ENCODE measurements at places on chromosomes 5 and 9.
A peak's percentile ranks its signal among the peaks of the same experiment; 100 is the strongest.

DNA sequence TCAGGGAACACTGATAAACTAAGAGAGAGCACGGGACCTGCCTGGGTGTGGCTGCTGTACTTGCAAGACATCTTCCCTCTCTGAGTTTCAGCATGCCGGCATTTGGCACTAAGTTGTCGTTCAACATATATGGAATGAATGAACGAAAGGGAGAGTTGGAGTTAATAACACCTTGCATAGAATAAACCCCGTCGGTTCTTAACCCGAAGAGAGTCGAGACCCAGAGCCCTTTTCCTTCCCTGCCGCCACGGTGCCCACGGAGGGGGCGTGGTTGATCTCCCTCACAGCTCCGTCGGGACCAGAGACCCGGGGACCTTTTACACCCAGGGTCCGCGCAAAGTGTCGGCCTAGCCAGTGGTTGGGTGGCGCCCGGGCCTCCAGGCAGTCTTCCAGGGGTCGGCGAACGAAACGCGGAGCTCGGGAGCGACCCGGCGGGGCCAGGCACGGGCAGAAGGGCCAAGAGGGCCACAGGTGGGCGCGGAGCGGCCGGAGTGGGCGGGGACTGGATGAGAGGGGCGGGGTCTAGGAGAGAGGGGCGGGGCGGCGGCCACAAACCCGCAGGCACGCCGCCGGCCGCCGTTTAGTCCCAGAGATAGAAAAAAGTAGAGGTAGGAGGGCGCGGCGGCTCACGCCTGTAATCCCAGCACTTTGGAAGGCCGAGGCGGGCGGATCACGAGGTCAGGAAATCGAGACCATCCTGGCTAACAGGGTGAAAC lies 735 bp upstream of the RPL26L1 start:
- DNase-seq, result peak; percentile 71

DNA sequence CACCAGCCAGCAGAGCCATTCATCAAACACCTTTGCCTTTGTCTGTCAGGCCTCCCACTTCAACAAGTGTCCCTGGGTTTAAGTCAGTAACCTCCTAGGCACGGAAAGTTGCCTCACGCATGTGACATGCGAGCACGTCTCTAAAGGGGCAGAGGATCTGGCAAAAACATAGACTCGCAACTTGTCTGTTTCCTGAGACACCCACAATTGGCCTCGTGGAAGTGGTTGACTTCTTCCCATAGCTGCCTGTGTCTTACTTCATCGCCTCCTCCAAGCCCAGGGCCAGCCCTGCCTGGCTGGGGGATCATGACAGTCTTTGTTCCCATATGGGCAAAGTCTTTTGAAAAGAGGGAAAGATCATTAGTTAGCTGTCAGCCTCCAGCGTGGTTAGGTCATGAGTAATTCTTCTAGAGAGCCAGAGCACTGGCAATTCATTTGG lies 35.5 kb upstream of the GLRX start:
- DNase-seq, result peak; percentile 89

GRCh38 chr9:1303932-1304331 lies 253.8 kb downstream of the DMRT2 start:
- no peak for DNase-seq

GRCh38 chr5:9245071-9245470 lies 300.8 kb downstream of the SEMA5A start:
- no peak for DNase-seq

- DNase-seq, result no peak
Observed at GRCh38 chr9:130454096-130454811, 9.5 kb downstream of the ASS1 start.

- no peak for DNase-seq
Observed at GRCh38 chr9:136316896-136317676, 10.3 kb upstream of the GPSM1 start.

DNA sequence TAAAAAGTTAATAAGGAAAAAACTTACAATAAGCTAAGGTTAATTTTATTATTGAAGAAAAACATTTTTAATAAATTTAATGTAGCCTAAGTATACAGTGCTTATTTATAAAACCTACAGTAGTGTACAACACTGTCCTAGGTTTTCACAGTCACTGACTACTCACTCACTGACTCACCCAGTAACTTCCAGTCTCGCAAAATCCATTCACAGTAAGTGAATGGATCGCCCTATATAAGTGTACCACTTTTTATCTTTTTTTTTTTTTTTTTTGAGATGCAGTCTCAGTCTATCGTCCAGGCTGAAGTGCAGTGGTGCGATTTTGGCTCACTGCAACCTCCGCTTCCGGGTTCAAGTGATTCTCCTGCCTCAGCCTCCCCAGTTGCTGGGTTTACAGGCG lies 47.7 kb downstream of the FNIP1 start:
- peak; percentile 86 for DNase-seq

Data from HCEC 1CT (cell line).